ENCODE measurements at places on chromosomes 7 and 10. TPM values are rescaled to one million over a fixed set of nuclear protein-coding genes. Genes with fewer than 3 reads are reported as not detected.

SPDYE9 gene
- polyA plus RNA-seq, result 0.95 TPM

EBLN1 gene
- polyA plus RNA-seq, result not detected

SHH gene
- 16.0 TPM for polyA plus RNA-seq

VWDE gene
- polyA plus RNA-seq, result 4.1 TPM

GBX1 gene
- 0.24 TPM for polyA plus RNA-seq

NOS3 gene
- polyA plus RNA-seq, result 9.8 TPM

PRKCQ gene
- polyA plus RNA-seq, result 6.3 TPM

AKR1C1 gene
- polyA plus RNA-seq, result 10.9 TPM

GTF2IRD1 gene
- 35.1 TPM for polyA plus RNA-seq

C10orf62 gene
- polyA plus RNA-seq, result not detected

VSTM4 gene
- polyA plus RNA-seq, result 32.9 TPM

TMEM178B gene
- 5.1 TPM for polyA plus RNA-seq

GRID1 gene
- polyA plus RNA-seq, result 1.2 TPM
